ENCODE measurements at places on chromosomes 12 and 14.

- no peak for DNase-seq
Measured at GRCh38 chr14:97074856-97075255, 277.7 kb downstream of the VRK1 start.

GRCh38 chr12:2183556-2184541 is 131.1 kb downstream of the CACNA1C start:
- DNase-seq, result no peak

DNA sequence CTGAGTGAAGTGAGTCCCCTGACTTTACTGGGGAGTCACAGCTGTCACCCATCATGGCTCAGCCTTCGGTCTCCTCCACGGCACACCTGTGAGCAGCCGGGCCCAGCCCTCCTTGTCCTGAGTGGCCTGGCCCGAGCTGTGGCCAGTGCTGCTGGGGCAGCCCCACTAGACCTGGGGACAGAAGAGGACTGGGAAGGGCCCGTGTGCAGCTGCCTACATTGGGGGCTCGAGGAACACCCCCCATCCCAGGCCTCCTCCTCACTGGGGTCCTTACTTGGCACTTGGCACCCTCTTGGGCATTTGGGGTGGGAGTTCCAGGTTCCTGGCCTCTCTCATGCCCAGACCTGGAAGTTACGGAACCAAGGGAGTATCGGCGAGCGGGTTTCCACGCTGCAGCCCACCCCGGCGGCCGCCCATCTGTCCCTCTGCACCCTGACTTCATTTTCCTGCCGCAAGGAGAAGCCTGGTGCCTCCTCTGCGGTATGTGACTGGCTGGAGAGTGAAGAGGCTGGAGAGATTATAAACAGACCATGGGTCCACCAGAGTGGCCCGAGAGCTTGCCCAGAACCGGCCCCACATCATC is 179.7 kb downstream of the KIF26A start:
- DNase-seq, result no peak

DNA sequence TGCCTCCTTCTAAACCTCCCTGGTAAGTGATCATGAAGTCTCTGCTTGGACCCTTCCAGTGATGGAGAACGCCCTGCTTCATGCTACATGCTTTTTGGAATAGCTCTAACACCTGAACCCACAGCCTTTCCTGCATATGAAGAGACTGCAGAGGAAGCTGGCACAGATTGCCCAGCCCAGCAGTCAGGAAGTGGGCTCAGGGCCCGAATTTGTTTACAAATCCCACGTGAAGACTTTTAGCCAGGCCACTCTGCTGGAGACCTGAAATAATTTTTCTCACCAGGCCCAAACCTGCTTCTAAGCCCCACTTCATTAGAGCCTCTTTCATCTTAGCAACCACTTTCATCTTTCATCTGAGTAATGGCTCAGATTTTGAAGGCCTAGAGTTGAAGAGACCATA is 22.9 kb downstream of the RTN1 start:
- no peak for DNase-seq

GRCh38 chr12:49887536-49888401 is 15.9 kb downstream of the FAIM2 start:
- no peak for DNase-seq

- no peak for DNase-seq
Measured at GRCh38 chr14:103030741-103031565, 26.4 kb downstream of the CDC42BPB start.

DNA sequence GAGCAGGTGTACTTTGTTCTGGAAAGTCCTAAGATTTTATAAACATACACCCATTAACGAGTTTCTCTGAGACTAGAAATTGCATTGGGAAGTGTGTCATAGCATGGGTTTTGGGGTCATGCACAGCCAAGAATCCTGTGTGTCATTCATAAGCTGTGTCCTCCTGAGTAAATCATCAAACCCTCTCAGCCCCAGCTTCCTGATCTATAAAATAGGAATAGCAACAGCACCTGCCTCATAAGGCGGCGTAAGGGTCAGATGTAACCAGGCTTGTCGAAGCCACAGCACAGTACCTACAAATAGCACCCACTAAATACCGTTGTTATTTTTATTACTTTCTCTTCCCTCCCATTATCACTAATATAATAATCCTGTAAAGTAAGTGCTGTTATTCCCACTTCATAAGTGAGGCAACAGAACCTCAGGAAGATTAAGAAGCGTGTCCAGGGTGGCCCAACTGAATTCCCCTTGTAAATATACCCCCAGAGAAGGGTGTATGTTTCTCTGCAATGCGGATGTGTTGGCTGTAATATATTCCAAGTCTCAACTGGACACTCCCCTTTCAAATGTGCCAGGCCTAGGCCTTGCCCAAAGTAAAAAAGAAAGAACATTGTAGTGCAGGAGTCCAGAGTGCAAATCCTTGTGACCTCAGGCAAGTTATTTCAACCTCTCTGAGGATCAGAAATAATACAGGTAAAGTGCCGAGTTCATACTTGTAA is 188.3 kb upstream of the BCL2L14 start:
- no peak for DNase-seq

- no peak for DNase-seq
Measured at GRCh38 chr12:32659908-32660440, 19.1 kb upstream of the DNM1L start.

GRCh38 chr12:133106253-133106652 is 23.8 kb downstream of the ZNF891 start:
- DNase-seq, result no peak

- DNase-seq, result no peak
Measured at GRCh38 chr14:96349286-96350075, 13.7 kb downstream of the ATG2B start.

- DNase-seq, result no peak
Measured at GRCh38 chr12:29110506-29111442, 38.3 kb upstream of the FAR2 start.

- no peak for DNase-seq
Measured at GRCh38 chr12:57085999-57086492, 2.9 kb upstream of the NAB2 start.

- DNase-seq, result no peak
Measured at GRCh38 chr14:30240018-30240417, 312.4 kb upstream of the PRKD1 start.

- no peak for DNase-seq
Measured at GRCh38 chr12:29427964-29428363, 47.0 kb upstream of the ERGIC2 start.

- no peak for DNase-seq
Measured at GRCh38 chr14:59359431-59360124, 105.6 kb downstream of the GPR135 start.

DNA sequence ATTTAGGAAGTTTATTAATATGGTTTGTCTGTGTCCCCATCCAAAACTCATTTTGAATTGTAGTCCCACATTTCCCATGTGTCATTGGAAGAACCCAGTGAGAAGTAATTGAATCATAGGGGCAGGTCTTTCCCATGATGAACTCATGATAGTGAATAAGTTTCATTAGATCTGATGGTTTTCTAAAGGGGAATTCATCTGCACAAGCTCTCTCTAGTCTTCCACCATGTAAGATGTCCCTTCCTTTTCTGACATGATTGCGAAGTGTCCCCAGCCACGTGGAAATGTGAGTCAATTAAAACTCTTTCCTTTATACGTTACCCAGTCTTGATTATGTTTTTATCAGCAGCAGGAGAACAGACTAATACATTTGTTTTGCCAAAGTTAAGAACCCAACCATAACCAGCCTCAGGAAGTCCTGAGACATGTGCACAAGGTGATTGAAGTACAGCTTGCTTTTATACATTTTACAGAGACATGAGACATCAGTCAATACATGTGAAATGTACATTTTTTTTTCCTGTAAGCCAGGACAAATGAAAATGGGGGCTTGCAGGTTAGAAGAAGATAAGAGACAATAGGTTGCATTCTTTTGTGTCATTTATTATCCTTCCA is 1136.7 kb downstream of the TMEM121 start:
- no peak for DNase-seq

GRCh38 chr12:122860040-122860853 is 25.0 kb downstream of the HIP1R start:
- peak; percentile 66 for DNase-seq
